ENCODE measurements at places on chromosomes 7 and 10. TPM values are rescaled to one million over a fixed set of nuclear protein-coding genes. Genes with fewer than 3 reads are reported as not detected.
A peak's percentile ranks its signal among the peaks of the same experiment; 100 is the strongest.

- peak; percentile 59 for DNase-seq
These were observed 721 bp downstream of the CCNJ start for GRCh38 chr10:96043893-96044715.

TSPAN33 gene
- 19.5 TPM for total RNA-seq

SERPINE1 gene
- total RNA-seq, result 0.27 TPM

DNA sequence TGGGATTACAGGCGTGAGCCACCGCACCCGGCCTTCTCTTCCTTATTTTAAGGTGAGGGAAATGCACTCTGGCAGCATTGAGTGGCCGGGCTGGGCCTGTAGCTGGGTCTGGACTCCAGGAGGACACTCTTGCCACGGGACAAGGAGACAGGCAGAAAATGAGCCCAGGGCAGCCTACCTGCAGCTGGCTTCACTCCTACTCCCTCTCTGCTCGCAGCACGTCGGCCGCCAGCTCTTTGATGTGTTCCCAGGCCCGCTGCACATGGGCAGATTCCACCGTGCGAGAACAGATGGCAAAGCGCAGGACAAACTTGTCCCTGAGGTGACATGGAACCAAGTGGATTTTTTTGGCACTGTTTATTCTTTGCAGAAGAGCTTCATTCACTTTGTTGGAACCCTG is 12.9 kb upstream of the FIGNL1 start:
- no peak for DNase-seq

RNF133 gene
- not detected for total RNA-seq

NPM3 gene
- 260 TPM for total RNA-seq

GRCh38 chr7:75639886-75640190 is 98.9 kb downstream of the HIP1 start:
- DNase-seq, result no peak

DNA sequence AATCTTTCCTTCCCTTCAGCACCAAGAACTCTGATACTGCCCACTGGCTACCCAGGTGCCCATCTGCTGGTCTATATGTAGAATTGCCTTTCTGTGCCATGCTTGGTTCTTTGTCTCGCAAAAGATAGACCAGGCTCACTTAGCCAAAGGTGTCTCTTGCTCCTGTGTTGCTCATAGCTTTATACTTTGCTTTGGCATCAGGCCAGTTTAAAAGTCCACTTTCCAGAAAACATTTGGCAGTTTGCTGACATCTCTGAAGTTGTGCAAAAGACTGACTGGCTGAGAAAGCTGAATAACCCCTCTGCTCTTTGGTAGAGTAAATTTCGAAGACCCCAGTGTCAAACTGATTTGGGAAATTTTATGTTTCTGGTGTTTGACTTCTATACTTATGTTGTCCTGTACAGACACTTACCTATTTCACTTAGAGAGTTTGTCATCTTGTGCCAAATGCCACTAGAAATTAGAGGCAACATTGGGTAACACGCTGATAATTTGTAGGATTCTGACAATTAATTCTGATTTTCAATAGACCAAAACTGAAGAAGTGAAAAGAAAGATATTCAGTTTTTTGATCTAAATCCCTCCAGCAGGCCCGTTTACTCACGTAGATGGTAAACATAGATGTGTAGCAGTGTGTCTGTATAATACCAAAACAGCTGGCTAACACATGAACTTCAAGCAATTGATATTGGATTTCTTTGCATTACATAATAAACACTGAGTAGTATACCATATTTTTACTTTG is 91.1 kb downstream of the CPED1 start:
- no peak for DNase-seq

EPO gene
- not detected for total RNA-seq

ZNF32 gene
- total RNA-seq, result 12.2 TPM

GRCh38 chr7:1884583-1885350 is 214.7 kb downstream of the ELFN1 start:
- DNase-seq, result no peak

- DNase-seq, result no peak
These were observed 159.7 kb upstream of the PLXDC2 start for GRCh38 chr10:19656420-19657042.

- no peak for DNase-seq
These were observed 278.0 kb downstream of the CCSER2 start for GRCh38 chr10:84606428-84606827.

RBP3 gene
- total RNA-seq, result not detected

DNA sequence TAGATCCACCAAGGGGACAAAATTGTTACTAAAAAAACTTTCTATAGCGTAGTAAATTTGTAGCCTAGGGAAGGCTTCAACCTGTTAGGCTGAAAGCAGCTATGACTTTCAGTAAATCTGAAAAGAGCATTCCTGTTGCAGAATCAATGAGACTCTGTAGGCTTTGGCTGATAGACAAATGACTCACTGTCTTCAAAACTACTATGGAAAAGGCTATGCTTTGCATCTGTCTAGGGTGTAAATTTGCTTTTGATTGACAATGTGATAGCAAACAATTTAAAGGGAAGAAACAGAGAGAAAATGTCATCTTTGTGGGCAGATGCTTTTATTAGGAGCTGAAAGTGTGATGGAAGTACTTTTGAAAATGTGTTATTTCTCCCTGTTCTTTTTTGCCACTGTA is 60.6 kb downstream of the ARL5B start:
- DNase-seq, result no peak

GRCh38 chr7:44852590-44852989 is 4.7 kb upstream of the H2AZ2 start:
- DNase-seq, result no peak

PRSS2 gene
- not detected for total RNA-seq

ANKRD22 gene
- not detected for total RNA-seq

JCAD gene
- 0.14 TPM for total RNA-seq

DNA sequence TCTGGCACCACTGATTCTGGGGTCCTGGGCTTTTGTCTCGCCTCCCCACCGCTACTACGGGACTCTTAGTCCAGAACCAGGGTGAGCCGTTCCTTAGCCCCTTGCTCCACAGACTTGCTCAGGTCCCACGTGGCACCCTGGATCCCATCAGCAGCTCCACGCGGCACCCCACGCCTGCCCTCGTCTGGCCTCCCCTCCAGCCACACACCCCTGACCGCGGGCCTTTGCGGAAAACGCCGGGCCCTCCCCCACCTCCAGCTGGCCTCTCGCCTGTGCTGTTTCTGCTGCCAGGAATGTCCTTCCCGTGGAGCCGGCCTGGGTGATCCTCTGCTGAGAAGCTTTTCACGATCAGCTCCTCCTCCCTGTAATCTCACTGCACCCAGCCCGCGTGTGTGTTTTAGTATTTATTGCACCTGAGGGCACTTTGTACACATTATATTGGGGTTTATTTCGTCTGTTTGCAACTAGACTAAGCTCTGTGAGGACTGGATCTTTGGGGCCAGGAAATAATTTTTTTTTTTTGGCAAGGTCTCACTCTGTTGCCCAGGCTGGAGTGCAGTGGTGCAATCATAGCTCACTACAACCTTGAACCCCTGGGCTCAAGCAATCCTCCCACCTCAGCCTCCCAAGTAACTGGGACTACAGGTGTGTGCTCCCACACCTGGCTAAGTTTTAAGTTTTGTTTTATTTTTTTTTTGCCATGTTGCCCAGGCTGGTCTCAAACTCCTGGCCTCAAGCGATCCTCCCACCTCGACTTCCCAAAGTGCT is 10.5 kb upstream of the TTYH3 start:
- no peak for DNase-seq

DNA sequence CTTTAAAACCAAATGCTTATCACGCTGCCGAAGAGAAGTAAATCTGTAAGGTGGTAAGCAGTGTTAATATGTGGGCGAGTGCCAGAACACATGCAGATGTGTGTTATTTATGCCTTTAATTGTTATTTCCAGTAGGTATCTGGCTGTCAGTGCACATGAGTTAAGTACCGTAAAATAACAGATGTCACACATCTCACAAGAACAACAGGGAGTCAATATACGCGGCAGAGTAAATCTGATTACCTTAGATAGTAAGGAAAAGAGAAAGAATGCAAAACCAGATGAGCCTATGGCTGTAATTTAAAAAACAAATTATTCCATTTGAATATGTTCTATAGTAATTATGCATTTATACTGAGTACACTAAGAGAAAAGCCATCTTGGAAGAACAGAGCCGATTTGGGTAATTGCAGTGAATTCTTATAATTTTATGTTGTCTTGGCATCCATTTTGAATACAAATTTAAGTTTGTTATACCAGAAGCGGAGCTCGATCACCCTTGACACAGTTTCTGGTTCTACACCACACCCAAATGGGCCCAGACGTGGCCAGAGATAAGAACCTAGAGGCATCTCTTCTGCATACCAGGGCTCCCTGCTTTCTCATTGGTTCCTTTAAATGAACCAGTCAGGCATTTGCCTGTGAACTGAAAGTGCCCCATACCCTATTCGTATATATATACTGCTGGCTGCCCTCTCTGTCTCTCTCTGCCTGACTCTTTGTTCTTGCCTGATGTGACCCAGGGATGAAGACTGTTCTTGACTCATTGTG is 34.8 kb downstream of the DNAJB9 start:
- no peak for DNase-seq

SPDYE11 gene
- not detected for total RNA-seq

DNA sequence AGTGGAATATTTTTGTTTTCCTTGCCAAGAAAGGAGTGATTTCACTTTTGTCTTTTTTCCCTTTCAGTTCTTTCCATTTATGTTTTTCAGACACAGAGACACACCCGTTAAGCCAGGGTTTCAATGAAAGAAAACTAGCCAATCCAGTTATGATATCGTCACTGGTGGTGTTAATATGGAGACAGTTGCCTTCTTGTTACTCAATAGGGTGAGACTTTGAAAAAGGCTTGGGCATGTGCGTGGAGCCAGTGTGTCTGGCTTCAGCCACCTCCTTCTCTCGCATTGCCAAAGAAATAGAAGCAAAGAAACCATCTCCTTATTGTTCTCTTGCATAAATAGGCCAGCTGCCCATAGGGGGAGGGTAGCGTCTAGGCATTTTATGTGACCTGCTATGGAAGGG is 84.1 kb upstream of the DLX6 start:
- DNase-seq, result no peak

DNA sequence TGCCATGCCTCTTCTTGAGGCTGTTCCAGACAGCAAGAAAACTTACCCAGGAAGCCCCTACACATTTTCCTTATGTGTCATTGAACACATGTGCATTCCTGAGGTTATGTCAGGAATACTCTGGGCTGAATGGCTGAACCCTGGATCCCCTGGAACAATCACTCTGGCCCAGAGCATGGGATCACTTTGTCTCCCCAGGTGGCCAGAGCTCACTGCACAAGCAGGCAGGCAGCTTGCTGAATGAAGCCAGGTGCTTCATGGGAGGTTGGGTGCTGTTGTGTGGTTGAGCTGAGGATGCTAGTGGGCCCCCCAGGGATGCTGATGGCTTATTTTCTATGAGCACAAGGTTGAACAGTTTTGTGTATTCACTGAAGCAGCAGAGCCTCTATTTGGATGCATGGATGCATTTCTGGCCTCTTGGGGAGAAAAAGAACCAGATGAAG is 54.7 kb upstream of the NPTX2 start:
- no peak for DNase-seq

Data from activated naive CD8-positive, alpha-beta T cell treated with anti-CD3 and anti-CD28 coated beads for 36 hours (primary cell).